MG63 (cell line): ENCODE measurements at places on chromosomes 1 and 21. TPM values are rescaled to one million over a fixed set of nuclear protein-coding genes. Genes with fewer than 3 reads are reported as not detected.
A peak's percentile ranks its signal among the peaks of the same experiment; 100 is the strongest.

ZNF692 gene
- total RNA-seq = 14.3 and 14.7 TPM in 2 replicates

GRCh38 chr1:218495931-218496330 is 150.8 kb downstream of the TGFB2 start:
- no peak for DNase-seq

HMCN1 gene
- under 0.01 TPM in 1 of 2 replicates, not detected in the other for total RNA-seq

SHISAL2A gene
- not detected in 2 replicates for total RNA-seq

DNA sequence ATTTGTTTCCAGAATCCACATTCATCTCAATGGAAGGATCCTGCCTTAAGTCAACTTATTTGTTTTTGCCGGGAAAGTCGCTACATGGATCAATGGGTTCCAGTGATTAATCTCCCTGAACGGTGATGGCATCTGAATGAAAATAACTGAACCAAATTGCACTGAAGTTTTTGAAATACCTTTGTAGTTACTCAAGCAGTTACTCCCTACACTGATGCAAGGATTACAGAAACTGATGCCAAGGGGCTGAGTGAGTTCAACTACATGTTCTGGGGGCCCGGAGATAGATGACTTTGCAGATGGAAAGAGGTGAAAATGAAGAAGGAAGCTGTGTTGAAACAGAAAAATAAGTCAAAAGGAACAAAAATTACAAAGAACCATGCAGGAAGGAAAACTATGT is 2.6 kb downstream of the GADD45A start:
- DNase-seq = peak; percentile 51

GRCh38 chr1:157992031-157992832 is 1.2 kb upstream of the KIRREL1 start:
- peak; percentile 62 for DNase-seq

DNA sequence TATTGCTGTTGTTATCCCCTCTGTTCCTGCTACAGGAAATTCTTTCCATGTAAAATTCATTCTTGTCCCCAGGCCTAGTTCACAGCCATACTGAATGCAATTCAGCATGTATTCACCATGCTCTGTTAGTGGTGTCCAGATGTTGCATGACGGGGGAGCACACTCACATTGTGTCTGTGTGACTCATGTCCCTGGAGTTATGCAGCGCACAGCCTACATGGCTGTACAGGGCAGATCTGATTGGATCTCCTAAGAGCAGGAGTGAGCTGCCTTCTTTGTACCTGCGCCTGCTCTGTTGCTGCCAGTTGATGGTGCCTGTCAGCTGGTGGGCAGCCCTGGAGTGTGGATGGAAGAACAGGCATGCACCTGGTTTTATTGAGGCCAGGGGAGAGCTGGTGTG is 17.6 kb downstream of the HTR6 start:
- no peak for DNase-seq
